Urinary bladder (tissue), 4 donors: ENCODE measurements at places on chromosomes 5 and 9. TPM values are rescaled to one million over a fixed set of nuclear protein-coding genes. Genes with fewer than 3 reads are reported as not detected.

The BTNL3 gene
- not detected for total RNA-seq

DNA sequence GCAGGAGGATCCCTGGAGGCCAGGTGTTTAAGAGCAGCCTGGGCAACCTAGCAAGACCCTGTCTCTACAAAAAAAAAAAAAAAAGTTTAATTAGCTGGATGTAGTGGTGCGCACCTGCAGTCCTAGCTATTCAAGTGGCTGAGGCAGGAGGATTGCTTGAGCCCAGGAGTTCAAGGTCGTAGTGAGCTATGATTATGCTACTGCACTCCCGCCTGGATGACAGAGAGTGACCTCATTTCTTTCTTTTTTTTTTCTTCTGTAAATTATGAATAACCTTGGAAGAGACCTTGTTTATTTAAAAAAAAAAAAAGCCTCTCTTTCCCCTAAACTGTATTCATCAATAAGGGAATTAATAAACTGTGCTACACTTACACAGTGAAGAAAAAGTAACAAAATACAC is 43.6 kb upstream of the SLC30A5 start:
- no peak for DNase-seq

- DNase-seq: no peak
These were observed 203.7 kb downstream of the NXNL2 start for GRCh38 chr9:88738709-88739108.

GRCh38 chr5:130871346-130872086 is 293.5 kb downstream of the HINT1 start:
- DNase-seq: no peak

DNA sequence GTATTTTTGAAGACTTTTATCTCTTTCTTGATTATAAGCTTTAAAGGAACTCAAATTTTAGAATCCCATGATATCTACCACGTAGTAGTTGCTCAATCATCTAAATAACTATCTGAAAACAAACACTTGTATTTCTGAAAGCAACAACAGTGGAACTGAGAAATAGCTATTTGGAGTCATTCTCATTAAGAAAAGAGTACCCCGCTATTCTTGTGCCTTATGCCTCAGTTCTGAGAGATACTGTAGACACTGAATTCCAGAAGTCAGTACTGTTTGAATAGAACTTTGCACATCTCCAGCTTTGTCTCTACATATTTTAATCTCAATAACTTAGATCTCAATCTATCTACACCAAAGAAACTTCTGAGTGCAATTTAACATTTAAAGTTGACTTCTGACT is 11.4 kb downstream of the CHD1 start:
- no peak for DNase-seq

The DDX46 gene
- 50.5 TPM for total RNA-seq

- no peak for DNase-seq
These were observed 268.4 kb downstream of the ELAVL2 start for GRCh38 chr9:23557689-23558088.

The MAML1 gene
- total RNA-seq: 14.4 TPM

The GGTA1 gene
- 10.2 TPM for total RNA-seq

The SLC23A1 gene
- not detected for total RNA-seq

- no peak for DNase-seq
These were observed 87.0 kb downstream of the LNPEP start for GRCh38 chr5:97022898-97023297.

The OTP gene
- not detected for total RNA-seq

The PRSS3 gene
- not detected for total RNA-seq

The GHR gene
- 34.6 TPM for total RNA-seq
